ENCODE measurements at places on chromosomes 1 and 21.

DNA sequence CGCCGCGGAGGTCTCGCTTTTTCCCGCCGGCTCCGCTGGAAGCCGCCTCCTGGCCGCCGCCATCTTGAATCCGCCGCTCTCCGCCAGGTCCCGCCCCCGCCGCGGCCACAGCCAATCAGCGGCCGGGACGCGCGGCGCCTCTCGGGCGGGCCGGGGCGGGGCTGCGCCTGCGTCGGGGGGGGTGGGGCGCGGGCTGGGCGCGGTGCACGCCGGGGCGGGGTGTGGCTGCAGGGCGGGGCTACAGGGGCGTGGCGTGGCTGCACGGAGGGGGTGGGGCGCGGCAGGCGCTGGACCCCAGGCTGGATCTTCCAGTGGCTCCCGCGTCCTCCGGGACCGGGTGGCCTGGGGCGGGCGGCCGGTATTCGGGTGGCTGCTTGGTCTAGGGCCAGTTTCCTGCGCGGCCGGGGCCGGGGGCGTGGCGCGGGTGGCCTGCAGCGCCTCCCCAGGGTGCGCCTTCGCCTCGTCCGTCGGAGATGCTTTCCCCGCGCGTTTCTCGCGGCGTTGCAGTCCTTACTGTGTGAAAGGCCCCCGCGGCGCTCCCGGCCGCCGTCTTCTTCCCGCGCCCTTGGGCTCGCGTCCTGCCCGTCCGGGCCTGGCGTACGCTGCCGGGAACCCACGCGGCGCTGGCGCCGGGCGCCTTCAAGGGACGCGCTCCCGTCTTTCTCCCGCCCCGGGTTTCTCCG is 575 bp downstream of the PCNT start:
- DNase-seq = peak; percentile 90

DNA sequence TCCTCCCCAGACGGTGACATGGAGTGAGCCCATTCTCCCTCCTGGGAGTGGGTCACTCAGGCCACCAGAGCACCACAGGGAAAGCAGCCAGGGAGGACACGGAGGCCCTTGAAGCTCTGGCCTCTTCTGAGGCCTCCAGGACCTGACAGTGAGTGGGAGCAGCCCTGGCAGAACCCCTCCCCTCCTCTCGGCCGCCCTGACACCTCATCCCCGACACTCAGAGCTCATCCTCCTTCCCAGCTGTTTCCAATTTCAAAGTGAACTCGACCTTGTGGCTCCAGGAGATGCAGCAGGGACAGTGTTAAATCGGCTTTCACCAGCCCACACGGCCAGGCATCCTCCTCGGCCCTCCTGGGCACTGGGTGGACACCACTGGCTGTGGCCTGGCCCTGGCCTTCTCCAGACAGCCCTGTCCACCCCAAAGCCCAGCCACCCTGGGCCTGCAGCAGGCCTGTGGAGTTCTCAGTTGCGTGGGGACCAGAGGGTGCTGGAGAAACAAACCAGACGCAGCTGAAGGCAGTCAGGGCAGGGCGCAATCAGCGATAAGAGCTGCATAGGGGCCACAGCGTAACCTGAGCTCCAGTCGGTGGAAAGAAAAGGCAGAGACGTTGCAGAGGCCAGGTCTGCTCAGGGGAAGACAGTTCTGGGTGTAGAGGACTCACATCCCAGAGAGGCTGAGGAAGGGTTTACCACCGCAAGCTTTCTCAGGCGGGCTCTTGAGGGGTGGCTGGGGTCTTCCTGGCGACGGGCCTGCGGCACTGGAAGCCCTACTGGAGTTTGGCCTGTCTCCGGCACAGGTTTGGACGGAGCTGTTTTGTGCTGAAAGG is 27.1 kb downstream of the FTCD start:
- DNase-seq = no peak

DNA sequence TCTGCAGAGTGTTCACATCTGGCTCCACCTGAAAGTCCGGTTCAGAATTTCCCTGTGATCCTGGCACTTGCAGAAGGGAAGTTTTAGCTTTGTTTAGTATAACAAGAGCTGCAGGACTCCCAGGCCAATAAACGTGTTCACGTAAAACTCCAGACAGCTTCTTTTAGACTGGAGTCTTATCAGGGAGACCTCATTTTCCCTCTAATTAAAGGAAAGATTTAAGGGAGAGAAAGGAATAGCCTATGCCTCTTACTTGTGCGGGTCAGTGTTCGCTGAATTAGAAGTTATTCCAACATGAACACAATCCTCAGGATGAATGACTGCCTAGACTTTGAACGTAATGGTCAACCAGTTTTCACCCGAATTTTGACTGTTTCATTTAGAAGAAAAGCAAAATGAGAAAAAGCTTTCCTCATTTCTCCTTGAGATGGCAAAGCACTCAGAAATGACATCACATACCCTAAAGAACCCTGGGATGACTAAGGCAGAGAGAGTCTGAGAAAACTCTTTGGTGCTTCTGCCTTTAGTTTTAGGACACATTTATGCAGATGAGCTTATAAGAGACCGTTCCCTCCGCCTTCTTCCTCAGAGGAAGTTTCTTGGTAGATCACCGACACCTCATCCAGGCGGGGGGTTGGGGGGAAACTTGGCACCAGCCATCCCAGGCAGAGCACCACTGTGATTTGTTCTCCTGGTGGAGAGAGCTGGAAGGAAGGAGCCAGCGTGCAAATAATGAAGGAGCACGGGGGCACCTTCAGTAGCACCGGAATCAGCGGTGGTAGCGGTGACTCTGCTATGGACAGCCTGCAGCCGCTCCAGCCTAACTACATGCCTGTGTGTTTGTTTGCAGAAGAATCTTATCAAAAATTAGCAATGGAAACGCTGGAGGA is 202.1 kb upstream of the SGIP1 start:
- DNase-seq = peak; percentile 66

DNA sequence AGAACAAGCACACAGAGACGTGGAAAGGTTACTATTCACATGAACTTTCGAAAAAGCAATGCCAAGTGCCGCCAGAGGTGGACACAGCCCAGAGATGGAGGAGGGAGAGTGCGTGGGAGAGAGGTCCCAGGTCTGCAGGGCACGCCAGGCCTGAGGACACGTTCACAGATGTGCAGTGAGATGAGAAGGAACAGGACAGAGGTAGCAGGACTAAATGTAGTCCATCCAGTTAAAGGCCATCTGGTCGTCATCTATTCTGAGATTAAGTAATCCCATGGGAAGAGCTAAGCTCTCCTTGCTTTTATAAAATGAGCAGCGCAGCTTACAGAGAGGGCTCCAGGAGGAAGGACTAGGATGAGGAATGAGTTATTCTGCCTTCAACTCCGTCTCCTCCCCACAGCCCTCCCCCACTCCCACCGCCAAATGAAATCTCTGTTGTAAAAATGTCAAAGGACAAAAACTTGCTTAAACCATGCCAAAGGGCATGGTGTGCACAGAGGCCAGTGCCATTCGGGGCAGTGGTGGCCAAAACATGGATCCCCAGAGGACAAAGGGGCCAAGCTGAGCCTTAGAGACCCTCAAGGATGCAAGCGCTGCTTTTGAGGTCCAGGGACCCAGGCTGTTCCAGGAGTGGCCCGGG is 85.4 kb upstream of the SLC25A33 start:
- DNase-seq = no peak

GRCh38 chr1:67430358-67431155 is at the start of gene SERBP1:
SERBP1 (minus strand) TSS chr1:67430402; CDS start chr1:67430300, 102 bp downstream.
- peak; percentile 95 for DNase-seq

DNA sequence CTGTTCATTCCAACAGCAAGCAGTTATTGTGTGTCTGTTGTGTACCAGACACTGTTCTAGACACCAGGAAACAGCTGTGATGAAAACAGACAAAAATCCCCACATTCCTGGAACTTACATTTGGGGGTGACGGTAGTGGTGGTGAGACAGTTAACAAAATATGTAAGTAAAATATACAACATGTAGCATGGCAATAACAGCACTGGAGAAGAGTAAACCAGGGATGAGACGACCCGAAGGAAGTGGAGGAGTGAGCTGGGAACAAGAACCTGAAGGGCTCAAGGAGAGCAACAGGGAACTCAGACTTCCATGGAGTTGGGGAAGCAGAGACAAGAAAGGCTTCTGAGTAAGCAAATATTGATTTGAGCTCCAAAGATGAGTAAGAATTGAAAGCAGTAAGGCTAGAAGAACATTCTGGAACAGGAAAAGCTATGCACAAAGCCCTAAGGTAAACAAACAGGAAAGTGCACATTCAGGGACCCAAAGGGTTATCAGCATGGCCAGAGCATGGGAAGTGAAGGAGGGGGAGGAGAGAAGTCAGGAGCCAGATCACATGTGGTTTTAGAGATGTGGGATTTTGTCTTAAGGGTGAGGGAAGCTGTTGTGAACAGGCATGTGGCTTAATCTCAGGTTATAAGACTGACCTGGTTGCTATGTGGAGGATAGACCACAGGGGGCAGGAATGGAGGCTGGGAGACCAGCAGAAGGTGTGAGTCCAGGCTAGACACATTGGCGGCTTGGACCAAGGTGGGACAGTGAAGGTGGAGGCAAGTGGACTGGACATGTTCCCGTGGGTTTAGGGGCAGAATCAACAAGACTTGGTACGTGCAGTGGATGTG is 7.3 kb downstream of the CSF1 start:
- DNase-seq = no peak

GRCh38 chr1:31812158-31812829 is 3.5 kb downstream of the SPOCD1 start:
- peak; percentile 5 for DNase-seq

DNA sequence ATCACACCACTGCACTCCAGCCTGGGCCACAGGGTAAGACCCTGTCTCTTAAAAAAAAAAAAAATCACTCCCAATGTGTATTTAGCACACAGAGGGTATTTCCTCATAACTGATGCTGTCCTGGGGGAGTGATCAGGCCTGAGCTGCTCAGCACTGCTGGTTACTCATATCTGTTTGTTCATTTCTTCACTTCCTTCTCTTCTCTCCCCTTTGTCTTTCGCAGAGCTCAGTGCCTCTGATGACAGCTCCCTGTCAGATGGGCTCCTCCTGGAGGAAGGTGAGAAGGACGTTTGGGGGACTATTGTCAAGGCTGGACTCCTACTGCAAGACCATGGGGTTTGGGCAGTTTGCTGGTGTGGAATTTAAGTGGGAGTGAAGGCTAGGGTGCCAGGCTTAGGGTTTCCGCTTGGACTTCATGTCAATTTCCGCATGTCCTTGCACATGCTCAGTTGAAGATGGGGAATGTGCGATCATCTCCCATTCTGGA is 13.0 kb downstream of the INAVA start:
- no peak for DNase-seq

DNA sequence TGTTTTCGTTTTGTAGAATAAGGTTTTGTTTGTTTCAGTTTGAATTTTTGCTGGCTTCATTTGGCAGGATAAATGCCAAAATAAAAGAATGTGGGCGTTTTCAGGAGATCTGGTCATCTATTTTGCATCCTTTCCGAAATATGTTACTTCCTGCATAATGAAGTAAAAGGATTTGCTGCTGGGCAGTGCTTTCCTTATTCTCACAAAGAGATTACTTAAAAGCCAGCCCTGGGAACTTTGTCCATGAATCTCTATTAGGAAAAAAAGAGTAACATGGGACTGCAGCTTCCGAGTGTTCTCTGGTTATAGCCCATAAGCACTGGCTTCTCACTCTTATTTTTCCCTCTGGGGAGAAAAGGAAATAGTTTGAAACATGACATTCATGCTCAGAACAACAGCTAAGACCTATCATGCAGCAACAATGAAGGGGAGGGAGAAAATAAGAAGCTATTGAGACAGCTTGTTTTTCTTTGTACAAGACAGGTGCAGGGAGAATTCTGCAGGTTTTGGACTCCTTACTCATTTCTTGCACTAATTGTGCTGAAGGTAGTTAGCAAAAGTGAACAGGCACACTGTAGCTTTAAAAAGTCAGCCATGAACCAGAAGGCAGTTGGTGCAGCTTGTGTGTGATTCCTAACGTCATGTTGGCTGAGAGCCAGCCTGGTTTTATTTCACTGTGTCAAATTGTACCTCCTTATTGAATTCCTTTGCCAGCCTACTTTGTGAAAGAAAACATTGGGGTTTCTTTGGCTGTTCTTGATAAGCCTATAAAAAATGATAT is at the start of gene SAMD13:
Gene SAMD13, plus strand, starts transcription at position 705 of the 781 bp plus-strand sequence. CDS start 1,527 bp downstream, outside the sequence.
- DNase-seq = peak; percentile 86

- no peak for DNase-seq
These were observed 330.9 kb downstream of the S1PR1 start for GRCh38 chr1:101567582-101568189.

- DNase-seq = no peak
These were observed 150.3 kb downstream of the NUF2 start for GRCh38 chr1:163471779-163472650.

- no peak for DNase-seq
These were observed 30.8 kb downstream of the USP48 start for GRCh38 chr1:21752186-21752585.

DNA sequence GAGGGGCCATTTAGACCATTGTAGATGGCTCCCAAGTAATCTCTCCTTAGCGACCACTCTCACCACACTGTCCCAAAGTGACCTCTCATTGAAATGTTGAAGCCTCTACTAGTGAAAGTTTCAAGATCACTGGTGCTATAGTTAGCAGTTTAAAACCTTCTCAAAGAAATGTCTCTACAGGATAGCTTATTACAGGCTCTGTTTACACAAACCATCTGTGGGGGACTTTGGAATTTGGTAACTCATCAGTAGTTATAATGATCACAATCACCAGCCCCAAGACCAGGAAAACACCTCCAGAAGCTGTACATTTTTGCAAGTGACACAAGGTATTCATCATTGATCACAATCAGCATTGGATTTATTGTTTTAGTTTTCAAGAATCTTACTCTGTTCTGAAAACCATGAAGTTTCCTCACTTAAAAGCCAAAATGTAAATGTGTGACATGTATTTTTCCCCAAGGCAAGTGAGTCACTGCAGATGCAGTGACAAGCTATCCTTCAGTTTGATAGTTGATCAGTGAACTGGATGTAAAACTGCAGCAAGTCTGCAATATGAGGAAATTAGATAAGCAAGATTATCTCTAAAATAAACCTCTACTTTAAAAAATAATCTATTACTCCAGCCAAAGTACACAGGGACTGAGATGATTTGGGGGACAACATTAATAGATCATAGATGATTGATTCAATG is 41.9 kb downstream of the C21orf91 start:
- no peak for DNase-seq

DNA sequence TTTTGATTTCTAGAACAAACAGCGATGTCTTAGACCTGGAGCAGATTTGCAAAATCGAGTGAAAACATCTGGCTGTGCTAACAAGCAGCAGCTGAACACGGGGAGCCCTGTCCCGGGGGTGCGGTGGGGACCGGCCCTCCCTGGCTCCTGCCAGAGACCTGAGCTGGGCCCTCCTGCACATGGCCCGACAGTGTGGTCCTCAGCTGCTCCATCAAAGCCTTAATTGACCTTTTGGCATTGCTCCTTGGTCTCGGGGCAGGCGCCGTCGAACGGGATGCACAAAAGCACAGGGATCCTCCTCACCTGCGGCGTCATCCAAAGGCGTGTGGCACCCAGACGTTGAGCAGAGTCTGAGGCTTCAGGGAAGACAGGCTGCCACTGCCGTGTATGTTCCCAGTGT is 73.2 kb downstream of the PRDM16 start:
- no peak for DNase-seq

GRCh38 chr1:202005958-202006357 is 4.4 kb upstream of the ELF3 start:
- DNase-seq = no peak

DNA sequence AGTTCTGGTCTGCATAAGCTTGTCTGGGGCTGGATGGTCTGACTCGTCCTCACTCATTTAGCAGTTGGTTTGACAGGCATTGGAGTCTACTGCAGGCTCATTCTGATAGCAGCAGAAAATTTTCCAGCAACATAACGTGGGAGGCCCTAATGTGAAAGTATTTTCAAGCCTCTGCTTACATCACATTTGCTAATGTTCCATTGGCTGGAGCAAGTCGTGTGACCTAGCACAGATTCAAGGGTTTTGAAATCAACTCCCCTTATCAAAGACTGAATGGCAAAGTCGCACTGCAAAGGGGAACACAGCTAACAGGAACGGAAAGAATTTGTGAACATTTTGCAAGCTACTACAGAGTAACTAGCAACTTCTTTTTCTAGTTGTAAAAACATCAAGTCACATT is 2.3 kb upstream of the USH2A start:
- no peak for DNase-seq
